G401 (cell line): ENCODE measurements at places on chromosomes 16 and 17.

DNA sequence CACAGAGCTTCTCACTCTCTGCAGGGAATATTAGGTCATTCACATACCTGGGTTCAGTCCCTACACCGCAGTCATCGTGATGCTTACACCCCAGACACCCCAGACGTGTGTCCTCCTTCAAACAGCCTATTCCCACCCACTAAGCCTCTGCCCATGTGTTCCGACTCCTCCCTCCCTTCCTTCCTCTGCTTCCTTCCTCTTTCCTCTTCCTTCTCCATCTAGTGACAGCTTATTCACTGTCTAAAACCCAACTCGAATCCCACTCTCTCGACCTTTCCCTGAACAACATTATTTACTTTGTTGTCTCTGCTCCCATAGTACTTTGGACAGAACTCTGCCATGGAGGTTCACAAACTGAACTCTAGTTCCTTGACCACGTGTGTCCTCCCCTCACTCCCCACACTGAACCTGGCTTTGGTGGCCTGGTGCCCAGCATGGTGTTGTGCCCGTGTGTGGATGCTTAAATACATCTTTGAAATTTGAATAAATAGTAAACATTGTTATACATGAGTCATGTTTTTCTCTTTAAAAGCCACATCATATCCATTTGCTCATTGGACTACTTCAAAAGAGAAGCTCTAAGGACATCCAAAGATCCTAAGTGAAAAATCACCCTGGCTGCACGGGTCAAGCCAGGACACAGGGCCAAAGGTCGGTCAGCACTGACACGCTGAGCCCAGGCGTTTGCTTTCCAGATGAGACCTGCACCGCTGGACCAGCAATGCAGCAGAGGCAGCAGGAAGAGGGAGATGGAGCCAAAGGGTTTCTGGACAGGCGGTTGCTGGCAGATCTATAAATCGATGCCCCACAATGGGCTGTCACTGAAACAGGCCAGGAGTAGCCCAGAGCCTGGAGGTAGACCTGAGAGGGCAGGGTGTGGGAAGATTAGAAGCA lies 14.1 kb upstream of the G6PC1 start:
- DNase-seq, result no peak

DNA sequence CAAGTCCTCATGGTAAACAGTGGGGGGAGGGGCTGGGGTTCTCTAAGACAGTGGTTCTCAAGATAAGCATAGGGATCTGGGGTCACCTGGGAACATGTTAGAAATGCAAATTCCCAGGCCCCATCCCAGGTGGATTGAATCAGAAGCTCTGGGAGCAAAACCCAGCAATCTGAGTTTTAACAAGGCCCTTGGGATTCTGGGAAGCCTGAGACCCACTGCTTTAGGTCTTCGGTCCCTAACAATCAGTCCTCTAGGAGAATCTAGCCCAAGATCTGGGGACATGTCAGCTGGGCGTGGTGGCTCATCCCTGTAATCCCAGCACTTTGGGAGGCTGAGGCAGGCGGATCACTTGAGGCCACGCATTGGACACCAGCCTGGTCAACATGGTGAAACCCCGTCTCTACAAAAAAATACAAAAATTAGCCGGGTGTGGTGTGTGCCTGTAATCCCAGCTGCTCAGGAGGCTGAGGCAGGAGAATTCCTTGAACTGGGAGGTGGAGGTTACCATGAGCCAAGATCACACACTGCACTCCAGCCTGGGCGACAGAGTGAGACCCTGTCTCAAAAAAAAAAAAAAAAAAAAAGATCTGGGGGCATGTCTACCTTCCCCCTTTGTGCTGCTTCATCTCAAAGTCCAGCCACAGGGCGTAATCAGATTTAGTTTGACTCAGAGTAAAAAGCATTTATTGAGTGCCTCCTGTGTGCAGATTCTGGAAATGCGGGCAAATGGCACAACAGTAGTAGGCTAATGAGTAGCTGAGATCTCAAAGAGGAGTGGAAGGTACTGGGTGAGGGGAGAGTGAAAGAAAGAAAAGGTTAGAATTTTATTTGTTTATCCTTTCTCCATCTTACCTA lies 8.8 kb upstream of the NR1D1 start:
- no peak for DNase-seq

- DNase-seq, result no peak
Measured at GRCh38 chr16:50144211-50144610, 8.9 kb upstream of the TENT4B start.

- DNase-seq, result no peak
Measured at GRCh38 chr17:41710472-41711090, 1.6 kb upstream of the GAST start.

- DNase-seq, result no peak
Measured at GRCh38 chr16:81436386-81436785, 8.2 kb upstream of the CMIP start.
